ENCODE measurements at places on chromosomes 4 and X. TPM values are rescaled to one million over a fixed set of nuclear protein-coding genes. Genes with fewer than 3 reads are reported as not detected.
A peak's percentile ranks its signal among the peaks of the same experiment; 100 is the strongest.

DNA sequence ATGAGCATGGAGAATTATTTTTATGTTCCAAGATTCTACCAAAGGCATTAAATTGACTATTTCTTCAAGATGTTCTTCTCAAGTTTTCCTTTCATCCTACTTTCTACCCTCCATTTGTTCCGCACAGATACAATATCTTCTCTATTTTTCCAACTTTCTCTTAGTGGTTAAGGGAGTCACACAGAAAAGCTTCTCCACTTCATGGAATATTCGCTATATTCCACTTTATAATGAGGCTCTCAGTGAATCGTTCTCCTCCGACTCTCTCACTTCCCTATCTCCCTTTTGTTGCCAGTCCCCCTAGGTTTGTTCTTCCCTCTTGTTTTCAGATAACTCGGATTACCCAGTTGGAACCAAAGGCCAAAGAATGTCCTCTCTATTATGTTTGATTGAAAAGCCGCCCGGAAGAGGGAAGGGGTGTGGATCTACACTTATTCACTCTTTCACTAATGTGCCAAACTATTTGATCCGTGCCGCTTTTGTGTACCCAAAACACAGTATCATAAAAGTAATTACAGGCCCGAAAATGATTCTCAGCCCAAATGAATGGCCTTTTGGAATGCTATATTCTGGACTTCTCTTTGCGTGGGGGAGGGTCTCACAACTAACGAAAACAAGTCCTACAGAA is 1.2 kb downstream of the SH3D19 start:
- H3K4me1 ChIP-seq = peaks cover 9% of the 10 kb centered on the region
- H3K27me3 ChIP-seq = no peaks in the 10 kb centered on the region
- DNase-seq = no peak
- peak overlapping the region; percentile 11 for H3K27ac ChIP-seq
- no peaks in the 10 kb centered on the region for H3K36me3 ChIP-seq
- H3K4me3 ChIP-seq = peak overlapping the region; percentile 75

DNA sequence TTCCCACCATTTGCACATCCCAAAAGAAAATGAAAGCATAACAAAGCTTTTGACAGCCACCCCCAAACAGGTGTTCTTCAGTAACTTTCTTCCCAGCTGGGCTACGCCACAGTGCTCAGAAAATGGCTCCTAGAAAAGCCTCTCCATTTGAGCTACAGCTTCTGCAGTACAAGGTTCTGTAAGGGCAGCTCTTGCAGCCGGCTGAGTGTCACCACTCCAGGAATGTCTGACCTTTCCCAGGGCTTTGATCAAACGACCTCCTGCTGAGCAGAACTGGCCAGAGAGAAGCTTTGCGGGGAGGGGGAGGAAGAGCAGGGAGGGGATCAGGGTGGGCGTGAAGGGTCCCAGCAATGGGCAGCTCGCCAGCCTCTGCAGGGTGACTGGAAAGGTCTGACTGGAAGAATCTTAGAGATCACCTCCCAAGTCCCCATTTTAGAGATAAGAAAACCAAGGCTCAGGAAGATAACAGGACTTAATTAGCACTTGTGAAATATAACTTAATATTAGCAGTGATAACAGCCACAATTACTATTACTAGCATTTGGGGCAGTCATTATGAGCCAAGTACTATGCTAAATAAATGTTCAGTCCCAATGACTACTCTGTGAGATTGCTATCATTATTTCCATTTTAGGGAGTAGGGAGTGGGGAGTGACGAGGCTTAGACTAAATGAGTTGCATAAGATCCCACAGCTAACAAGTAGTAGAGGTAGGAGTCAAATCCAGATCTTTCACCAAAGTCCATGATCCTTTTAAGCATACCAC is 51.1 kb downstream of the LEF1 start:
- no peaks in the 10 kb centered on the region for H3K36me3 ChIP-seq
- DNase-seq = no peak

DNA sequence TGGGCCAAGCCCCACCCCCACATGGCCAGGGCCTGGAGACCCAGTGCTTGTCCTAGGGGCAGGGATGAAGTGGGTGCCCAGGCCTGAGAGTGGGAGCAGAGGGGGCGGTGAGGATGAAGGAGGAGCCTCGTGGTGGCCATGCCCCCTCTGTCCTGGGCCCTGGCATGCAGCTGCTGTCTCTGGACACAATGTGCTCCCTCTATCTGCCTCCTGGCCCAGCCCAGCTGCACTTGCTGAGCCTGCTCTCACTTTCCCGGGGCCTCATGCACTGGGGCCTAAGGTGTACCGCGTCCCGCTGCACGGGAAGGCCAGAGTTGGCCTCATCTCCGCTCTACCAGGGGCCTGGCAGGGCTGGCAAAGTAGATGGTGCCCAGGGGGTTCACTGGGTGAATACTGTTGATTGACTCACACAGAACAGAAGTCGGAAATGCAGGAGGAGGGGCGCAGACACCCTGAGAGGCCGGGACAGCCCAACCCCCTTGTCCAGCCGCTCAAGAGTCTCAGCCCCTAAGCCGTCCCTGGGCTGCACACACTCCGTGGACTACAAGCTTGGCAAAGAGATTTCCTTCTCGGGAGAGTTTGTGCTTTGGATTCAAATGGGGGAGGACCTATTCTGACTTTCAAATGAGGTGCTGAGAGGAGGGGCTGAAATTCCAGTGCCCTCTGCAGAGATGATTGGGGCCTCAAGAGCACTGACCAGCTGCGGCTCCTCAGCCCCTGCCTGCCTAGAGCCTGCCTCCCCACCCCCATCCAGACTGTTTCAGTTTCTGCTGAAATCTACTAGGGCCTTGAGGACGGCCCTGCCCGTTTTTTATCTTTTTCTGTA is 112.4 kb downstream of the PSAPL1 start:
- no peak overlapping the region for H3K4me3 ChIP-seq
- no peaks in the 10 kb centered on the region for H3K27me3 ChIP-seq
- no peak overlapping the region for H3K27ac ChIP-seq
- H3K36me3 ChIP-seq = no peaks in the 10 kb centered on the region

DNA sequence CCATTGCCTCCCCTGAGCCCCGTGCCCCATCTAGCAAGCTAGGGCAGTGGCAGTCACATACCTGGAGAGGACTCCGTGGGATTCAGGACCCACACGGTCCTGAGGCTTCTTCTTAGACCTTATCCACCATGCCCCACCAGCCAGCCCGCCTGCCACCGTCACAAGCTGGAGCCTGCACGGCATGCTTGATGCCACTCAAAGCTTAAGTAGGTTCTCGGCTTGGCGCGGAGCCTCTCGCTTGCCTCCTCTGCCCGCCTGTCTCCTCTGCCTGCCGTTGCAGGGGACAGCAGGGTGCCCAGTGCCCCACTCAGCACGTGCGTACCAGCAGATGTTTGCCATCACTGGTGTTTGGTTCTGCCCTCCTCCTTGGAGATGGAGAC is 14.1 kb downstream of the PSAPL1 start:
- DNase-seq = no peak
- no peak overlapping the region for H3K4me3 ChIP-seq
- H3K27ac ChIP-seq = no peak overlapping the region
- H3K27me3 ChIP-seq = no peaks in the 10 kb centered on the region
- no peaks in the 10 kb centered on the region for H3K36me3 ChIP-seq

DNA sequence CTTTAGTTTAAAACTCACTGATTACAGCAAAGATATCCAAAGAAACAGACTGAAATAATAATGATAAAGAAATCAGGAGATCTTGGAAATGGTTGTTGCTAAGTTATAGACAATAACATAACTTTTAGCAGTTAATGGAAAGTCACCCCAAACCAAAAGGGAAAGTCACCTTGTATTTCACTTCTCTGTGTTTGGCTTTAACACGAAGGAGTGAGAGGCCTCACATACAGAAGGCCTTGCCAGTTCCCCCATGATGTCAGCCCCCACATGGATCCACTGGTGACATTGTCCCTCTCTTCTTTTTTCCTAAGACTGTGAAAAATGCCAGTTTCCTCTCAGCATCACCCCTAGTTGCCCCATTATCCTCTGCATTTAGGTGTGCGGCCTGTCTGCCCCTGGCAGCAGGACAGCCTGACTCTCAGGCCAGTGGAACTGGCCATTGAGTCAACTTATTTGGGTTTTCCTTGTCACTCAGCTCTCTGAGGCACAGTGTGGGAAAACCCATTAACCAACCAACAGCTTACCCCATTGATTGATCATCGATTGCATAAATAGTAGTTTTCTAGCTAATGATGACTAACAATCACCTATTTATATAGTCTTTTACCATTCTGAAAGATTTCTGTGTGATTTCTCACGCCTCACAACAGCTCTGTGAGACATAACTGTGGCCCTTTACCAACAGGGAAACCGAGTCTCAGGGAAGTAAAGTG is 308.1 kb downstream of the PTTG2 start:
- H3K27me3 ChIP-seq = no peaks in the 10 kb centered on the region
- DNase-seq = no peak
- H3K4me3 ChIP-seq = no peak overlapping the region
- no peaks in the 10 kb centered on the region for H3K36me3 ChIP-seq
- H3K27ac ChIP-seq = no peak overlapping the region

DNA sequence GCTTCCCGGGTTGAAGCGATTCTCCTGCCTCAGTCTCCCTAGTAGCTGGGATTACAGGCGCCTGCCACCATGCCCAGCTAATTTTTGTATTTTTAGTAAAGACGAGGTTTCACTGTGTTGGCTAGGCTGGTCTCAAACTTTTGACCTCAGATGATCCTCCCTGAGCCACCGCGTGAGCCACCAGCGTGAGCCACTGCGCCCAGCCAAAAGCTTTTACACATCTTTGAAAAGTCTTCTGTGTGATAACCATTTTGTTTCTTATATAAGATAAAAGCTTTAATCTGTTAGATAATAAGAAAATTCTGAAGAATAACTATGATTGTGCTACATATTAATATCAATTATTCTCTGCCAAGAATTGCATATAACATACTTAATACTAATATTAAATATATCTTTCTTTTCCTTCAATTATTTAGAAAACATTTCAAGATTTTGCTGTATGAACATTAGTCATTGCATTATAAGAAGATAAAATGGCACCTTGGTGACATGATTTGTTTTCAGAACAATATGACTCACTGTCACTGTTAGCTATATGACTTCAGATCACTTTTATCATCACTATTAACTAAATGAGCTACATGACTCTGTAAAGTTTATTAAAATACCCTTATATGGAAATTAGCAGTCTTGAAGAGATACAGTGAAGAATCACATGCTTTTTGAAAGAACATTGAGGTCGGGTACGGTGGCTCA is 33.4 kb downstream of the RUFY3 start:
- no peaks in the 10 kb centered on the region for H3K27me3 ChIP-seq
- DNase-seq = no peak
- H3K4me1 ChIP-seq = no peaks in the 10 kb centered on the region
- H3K36me3 ChIP-seq = no peaks in the 10 kb centered on the region
- no peak overlapping the region for H3K4me3 ChIP-seq
- H3K27ac ChIP-seq = no peak overlapping the region

GRCh38 chr4:54780149-54780495 is 122.4 kb downstream of the KIT start:
- no peak overlapping the region for H3K4me3 ChIP-seq
- no peak for DNase-seq
- H3K27me3 ChIP-seq = no peaks in the 10 kb centered on the region

GRCh38 chrX:129790146-129790545 is 10.4 kb downstream of the SASH3 start:
- no peak overlapping the region for H3K27ac ChIP-seq
- H3K27me3 ChIP-seq = no peaks in the 10 kb centered on the region
- H3K4me1 ChIP-seq = no peaks in the 10 kb centered on the region
- DNase-seq = no peak

- H3K36me3 ChIP-seq = peaks cover 42% of the 10 kb centered on the region
- H3K4me3 ChIP-seq = no peak overlapping the region
- peak; percentile 21 for DNase-seq
- peak overlapping the region; percentile 38 for H3K27ac ChIP-seq
- peaks cover 4% of the 10 kb centered on the region for H3K4me1 ChIP-seq
Measured at GRCh38 chrX:115642895-115643530, 82.0 kb downstream of the PLS3 start.

DNA sequence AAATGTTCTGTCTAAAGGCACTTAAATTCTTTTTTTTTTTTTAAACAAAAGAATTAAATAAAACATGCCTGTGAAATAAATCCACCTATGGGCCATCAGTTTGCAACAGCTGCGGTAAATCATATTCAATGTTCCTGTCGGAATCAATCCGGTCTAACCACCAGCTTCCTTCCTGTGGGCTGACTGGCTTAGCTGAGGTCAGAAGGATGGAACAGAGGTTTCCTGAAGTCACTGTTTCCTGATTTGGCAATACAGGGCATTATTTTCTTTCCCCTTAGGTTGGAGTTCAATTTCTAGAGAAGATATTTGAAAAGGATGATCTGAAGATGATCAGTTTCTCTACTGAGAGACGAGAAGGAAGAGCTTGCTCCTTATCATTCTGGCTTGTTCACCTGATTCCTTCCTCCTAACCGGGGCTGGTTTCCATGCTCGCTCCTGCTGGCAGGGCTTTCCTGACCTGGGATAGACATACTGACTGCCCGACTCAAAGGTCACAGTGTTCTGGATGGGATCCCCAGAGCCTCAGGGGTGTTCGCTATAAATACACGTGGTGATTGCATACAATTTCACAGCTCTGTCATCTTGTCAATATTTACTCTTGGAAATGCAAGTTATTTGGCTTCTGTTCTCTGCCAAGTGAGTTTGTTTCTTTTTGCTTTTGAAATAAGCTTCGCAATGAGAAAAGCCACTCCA is 21.7 kb downstream of the PDLIM3 start:
- no peak overlapping the region for H3K4me3 ChIP-seq
- no peaks in the 10 kb centered on the region for H3K27me3 ChIP-seq
- H3K4me1 ChIP-seq = peaks cover 6% of the 10 kb centered on the region
- H3K27ac ChIP-seq = no peak overlapping the region
- no peaks in the 10 kb centered on the region for H3K36me3 ChIP-seq
- DNase-seq = peak; percentile 53

The NUP62CL gene
- not detected for total RNA-seq

The S100G gene
- total RNA-seq = not detected

The FAM199X gene
- total RNA-seq = 27.5 TPM

The FOXR2 gene
- total RNA-seq = not detected
